ENCODE measurements at places on chromosomes 4 and X.

- DNase-seq: no peak
These were observed 108.2 kb downstream of the PCDH7 start for GRCh38 chr4:30828264-30828926.

- no peak for DNase-seq
These were observed 103.6 kb downstream of the RAPGEF2 start for GRCh38 chr4:159206427-159206871.

GRCh38 chr4:14925471-14925870 lies 76.8 kb upstream of the CPEB2 start:
- no peak for DNase-seq

- no peak for DNase-seq
These were observed 25.2 kb downstream of the NYX start for GRCh38 chrX:41472231-41472815.

GRCh38 chrX:72029483-72030411 lies 102.0 kb downstream of the RTL5 start:
- DNase-seq: no peak

DNA sequence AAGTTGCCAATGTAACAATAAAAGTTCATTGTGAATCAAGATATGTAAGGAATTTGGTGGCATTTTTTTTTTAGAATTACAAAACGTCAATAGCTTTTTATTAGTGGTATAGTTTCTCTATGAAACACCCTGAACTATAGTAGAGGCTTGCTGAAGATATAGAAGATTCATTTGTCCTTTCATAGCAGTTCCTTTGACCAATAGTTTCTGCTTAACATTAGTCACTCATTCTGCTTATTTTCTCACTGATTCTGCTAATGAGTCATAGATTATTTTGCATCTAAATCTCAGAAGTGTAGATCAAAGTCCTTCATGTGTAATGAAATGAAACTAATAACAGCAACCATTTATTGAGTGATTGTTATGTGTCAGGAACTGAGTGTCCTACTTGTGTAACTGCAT lies 205.0 kb upstream of the TET2 start:
- DNase-seq: no peak

DNA sequence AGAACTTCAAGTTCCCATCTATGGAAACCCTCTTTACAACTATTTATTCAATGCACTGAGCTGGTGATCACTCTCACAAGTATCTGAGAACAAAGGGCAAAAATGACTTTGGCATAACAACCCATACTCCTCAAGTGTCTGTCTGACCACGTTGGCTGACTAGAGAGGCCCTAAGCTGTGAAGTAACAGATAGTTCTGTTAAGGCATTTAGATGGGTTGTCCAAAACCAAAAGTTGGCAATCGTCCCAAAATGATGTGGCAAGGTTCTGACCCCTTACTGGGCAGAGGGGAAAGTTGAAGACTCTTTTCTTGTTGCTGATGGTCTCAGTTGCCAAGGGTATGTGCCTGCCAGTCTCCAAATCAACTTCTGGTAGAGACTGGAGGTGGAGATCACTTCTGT lies 524.8 kb downstream of the PPARGC1A start:
- DNase-seq: no peak

GRCh38 chrX:19840899-19841648 lies 46.3 kb downstream of the SH3KBP1 start:
- DNase-seq: no peak

DNA sequence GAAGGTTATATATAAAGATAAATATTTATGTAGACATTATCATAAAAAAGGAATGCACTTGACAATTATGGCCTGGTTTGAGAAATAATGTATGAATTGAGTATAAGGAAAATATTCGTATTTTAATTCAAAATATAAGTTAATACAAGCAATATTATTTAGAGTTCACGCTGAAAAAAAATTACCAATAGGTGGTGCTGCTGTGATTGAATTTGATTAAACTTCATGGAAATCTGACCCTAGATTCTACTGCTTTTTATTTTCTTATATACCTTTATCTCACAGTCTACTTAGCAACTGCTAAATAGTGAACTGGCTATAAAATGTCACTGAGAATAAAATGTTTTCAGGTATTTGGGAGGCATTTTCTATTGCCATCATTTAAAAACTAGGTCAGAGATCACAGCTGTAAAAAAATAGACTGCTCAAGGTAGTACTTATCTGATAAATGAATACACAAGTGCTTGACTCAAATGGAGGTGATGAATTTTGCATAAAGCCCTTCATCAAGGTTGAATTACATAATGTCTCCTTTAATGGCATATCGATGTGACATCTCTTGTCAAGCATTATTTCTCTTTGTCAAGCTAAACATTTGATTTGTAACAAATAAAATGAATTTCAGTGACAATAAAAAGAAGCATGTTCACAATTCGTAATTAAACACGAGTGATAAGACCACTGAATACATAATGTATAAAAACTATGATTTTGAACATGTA lies 1638.8 kb upstream of the PCDH7 start:
- DNase-seq: no peak

GRCh38 chrX:137926090-137926489 lies 360.2 kb downstream of the ZIC3 start:
- DNase-seq: no peak

DNA sequence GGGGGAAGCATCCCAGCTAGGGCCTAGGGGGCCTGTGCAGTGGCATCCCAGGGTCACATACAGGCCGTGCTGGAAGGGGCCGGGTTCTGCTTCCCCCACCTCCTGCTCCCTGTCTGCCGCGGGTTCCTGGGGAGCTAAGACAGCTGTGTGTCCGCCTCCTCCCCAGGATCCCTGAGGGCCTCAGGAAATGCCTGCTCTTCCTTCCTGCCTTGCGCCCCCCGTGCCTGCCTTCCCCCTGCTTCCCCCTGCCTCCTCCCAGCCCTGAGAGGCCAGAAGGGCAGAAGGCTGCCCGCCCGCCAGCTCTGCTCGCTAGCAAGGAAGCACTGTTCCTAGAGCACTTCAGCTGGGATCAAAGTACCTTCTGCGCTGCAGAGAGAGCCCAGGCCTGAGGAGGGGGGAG lies 2.9 kb upstream of the BGN start:
- no peak for DNase-seq

GRCh38 chr4:37430718-37431416 lies 186.3 kb downstream of the NWD2 start:
- no peak for DNase-seq

- no peak for DNase-seq
These were observed 2.2 kb upstream of the C4orf36 start for GRCh38 chr4:86894455-86894854.

DNA sequence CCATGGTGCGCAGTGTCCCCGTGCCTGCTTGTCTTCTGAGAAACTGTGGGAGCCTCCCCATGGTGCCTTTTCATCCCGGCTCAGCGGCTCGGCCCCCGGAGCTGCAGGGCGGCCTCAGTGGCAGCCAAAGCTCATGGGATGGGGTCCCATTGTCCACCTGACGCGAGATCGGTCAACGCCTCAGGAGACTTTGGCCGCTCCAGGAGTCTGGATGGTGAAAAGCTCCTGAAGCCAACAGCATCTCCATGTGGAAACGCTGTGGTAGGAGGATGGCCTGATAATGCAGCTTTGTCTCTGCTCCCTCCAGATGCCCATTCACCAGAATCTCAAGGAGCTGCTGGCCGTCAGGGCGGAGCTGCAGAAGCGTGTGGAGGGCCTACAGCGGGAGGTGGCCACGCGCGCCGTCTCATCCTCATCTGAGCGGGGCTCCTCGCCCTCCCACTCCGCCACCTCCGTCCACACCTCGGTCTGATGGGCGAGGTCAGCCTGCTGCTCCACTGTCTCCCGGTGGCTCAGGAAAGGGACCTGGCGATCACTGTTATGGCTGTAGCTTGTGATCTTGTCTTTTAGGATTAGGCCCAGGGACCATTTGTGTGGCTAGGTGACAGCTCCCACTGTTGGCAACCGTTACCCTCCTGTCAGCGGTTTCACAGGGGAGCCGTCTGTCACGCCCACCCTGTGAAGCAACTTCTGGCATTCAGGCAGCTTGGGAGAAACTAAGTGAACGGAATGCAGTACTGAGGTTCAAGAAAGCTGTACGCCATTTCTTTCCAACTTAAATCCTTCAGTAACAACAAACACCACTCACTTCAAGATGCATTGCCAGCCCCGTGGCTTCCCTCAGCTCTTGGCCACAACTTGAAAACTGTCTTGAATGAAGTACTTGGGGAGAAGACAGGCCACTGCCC lies 69.3 kb downstream of the MTMR1 start:
- DNase-seq: no peak

- DNase-seq: no peak
These were observed 19.7 kb downstream of the SHOX start for GRCh38 chrX:650324-650723.

GRCh38 chr4:41432881-41433280 lies 105.1 kb upstream of the LIMCH1 start:
- no peak for DNase-seq

GRCh38 chr4:30436394-30436793 lies 283.8 kb upstream of the PCDH7 start:
- DNase-seq: no peak

- no peak for DNase-seq
These were observed 62.4 kb upstream of the MSANTD1 start for GRCh38 chr4:3186609-3187008.

GRCh38 chrX:15158736-15159406 lies 111.0 kb downstream of the ASB9 start:
- DNase-seq: no peak

- DNase-seq: no peak
These were observed 7.4 kb downstream of the WDR44 start for GRCh38 chrX:118353081-118353850.

DNA sequence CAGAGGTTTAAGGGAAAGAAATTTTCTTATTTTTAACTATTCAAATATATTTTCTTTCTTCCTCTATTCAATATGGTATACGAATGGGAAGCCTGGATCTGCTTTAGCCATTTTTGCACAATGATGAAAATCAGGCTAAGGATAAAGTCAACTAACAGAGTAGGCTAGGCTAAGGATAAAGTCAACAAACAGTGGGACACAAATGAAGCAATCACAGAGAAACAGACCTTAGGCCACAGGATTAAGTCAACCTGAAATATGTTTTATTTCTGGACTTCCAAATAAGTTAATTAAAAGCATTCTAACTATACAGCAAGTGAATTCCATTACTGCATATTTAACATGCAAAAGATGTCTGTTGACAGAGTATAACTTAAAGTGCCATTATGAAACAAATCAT lies 17.0 kb downstream of the DYNLT3 start:
- no peak for DNase-seq

DNA sequence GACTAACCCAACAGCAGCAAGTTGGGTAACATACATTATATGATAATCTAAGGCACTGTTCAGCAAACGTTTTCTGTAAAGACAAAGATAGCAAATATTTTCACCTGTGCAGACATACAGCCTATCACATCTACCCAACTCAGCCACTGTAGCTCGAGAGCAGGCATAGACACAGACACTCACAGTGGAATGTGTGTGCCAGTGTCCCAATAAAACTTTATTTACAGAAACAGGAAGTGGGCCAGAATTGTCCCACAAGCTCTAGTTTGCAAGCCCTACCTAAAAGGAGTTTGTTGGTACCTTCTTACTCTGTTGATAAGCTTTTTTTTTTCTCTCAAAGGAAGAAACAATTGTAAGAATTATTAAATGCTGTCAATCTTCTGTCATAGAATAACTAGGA lies 11.9 kb upstream of the FAM9A start:
- no peak for DNase-seq

- no peak for DNase-seq
These were observed 118.5 kb upstream of the FAM9C start for GRCh38 chrX:13162772-13163410.

DNA sequence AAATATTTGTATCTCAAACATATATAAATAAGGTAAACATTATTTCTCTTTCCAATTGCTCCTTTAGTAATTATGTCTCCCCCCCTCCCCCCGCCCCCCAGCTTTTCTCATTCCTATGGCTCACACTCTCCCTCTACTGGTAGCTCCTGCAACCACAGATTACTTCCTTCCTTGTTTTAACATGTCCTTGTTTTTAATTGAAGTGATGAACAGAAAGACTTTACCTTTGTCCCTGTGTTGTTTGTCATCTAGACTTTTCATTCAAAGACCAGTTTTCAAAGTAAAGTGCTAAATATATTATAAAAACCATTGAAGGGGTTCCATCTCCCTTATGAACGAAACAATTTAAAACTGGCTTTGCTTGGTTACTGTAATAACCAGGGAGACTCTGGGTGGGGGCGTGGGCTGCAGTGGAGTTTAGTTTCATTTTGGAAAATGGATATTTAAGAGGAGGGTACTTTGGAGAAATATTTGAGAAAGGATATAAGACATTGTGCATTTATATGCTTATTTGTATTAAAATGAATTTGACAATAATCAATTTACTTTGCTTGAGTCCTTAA lies 352.9 kb downstream of the RAPGEF2 start:
- no peak for DNase-seq

DNA sequence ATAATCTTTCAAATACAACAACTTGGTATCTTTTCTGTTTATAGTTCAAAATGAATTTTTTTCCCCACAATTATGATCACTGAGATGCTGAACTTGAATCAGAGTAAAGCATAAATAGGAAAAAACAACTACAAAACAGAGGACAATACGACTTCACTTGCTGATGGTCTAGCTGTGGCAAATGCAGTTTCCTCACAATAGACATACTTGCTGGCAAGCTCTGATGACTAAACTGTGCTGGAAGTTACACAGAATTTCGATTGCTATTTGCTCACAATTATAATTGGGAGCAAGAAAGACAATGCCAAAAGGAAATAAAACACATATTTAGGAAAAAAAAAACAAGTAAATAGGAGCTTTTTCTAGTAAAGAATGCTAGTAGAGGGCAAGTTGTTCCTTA lies 14.7 kb downstream of the VEGFC start:
- no peak for DNase-seq

- no peak for DNase-seq
These were observed 916.2 kb upstream of the LCORL start for GRCh38 chr4:18937746-18938145.

- DNase-seq: no peak
These were observed 286.7 kb upstream of the TENM3 start for GRCh38 chr4:181956512-181956911.

- DNase-seq: no peak
These were observed 36.6 kb downstream of the ZNF41 start for GRCh38 chrX:47446431-47446830.

DNA sequence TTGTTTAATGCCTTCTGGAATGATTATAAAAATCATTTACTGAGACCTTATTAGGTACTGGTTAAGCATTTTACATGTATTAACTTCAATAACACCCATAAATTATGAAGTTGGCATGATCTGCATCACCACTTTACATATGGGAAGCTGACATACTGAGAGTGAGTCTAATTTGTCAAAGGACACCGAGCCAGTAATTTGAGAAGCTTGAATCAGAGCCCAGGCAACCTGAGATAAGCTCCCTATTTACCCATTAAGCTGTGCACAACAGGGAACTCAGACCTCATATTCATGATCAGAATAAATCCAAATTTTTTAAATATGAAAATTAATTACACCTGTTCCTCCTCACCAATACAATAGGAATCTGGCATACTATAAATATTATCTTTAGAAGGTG lies 247.9 kb upstream of the EPHA5 start:
- no peak for DNase-seq

- no peak for DNase-seq
These were observed 1352.1 kb upstream of the DIAPH2 start for GRCh38 chrX:95332530-95332929.

- DNase-seq: no peak
These were observed 53.3 kb downstream of the SCD5 start for GRCh38 chr4:82745173-82745842.

GRCh38 chr4:24763631-24764297 lies 31.6 kb upstream of the SOD3 start:
- DNase-seq: peak; percentile 22

All from anterior cingulate cortex (tissue), 58 donors.